ENCODE measurements at places on chromosomes 2 and 18.

GRCh38 chr2:101162561-101163330, 11.6 kb upstream of the TBC1D8 start:
- no peak for DNase-seq

GRCh38 chr2:217085543-217085942, 225.7 kb upstream of the TNP1 start:
- DNase-seq = no peak

DNA sequence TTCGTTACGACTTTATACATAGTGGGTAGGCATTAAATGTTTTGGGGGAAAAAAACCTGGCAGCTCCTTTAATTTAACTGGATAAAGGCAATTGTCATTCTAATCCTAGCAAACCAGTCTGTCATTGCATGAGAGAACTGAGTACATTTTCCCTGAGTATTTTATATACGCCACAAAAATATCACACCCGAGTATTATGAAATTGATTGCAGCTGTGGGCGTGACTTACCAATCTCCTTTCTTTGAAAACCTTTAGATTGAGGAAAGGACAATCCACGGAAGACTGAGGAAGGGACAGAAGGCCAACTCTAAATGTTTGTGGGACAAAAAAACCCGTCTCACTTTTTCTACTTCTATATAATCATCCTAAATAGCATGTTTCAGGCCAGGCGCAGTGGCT, 9.0 kb downstream of the TM4SF20 start:
- DNase-seq = no peak

GRCh38 chr2:203578759-203579643, 43.9 kb upstream of the RAPH1 start:
- DNase-seq = no peak

GRCh38 chr2:147482111-147482895, 362.5 kb upstream of the ACVR2A start:
- no peak for DNase-seq

GRCh38 chr18:50607378-50607926, 47.6 kb downstream of the MAPK4 start:
- DNase-seq = no peak
